Stimulated activated CD8-positive, alpha-beta memory T cell treated with anti-CD3 and anti-CD28 coated beads, Interleukin-4, amount 100 ng/mL, for 48 hours (primary cell): ENCODE measurements at places on chromosomes 7 and 10.

- no peak for DNase-seq
These were observed 4.3 kb upstream of the UTF1 start for GRCh38 chr10:133225707-133226191.

GRCh38 chr7:39951226-39952194 lies 1.5 kb downstream of the CDK13 start:
- peak; percentile 76 for DNase-seq

- no peak for DNase-seq
These were observed 49.0 kb upstream of the LYZL1 start for GRCh38 chr10:29239569-29240472.

DNA sequence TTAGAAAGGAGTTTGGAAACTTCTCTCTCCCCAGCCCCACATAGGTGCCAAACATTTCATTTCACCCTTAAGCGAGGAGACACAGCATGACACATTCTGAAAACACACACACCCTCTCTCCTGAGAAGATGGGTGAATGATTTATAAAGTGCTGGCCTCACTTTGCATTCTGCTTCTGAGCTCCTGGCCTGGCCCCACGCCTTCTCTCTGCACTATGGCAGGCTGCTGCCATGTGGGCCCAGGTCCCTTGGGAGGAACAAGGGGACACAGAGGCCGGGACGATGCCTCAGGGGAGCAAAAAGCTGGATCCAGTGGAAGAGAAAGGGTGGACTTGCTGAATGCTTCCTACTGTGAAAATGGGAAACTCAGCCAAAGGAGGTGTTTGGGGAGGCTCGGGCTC lies 56.0 kb downstream of the CPXM2 start:
- DNase-seq, result no peak

GRCh38 chr7:77238703-77239136 lies 39.1 kb upstream of the FGL2 start:
- DNase-seq, result no peak

DNA sequence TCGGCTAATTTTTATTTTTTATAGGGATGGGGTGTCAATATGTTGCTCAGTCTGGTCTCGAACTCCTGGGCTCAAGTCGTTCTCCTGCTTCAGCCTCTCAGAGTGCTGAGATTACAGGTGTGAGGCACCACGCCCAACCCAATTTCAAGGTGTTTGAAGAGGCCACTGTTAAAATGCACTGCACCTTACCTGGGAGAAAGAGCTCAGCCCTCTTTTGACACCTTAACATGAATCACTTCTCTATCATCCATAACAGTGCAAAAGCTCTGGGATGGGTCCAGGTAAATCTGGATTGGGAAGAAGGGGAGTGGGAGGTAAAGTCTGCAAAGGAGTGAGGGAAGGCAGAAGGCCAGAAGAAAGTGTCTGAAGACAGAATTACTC lies 557 bp upstream of the ZNF282 start:
- DNase-seq, result no peak

DNA sequence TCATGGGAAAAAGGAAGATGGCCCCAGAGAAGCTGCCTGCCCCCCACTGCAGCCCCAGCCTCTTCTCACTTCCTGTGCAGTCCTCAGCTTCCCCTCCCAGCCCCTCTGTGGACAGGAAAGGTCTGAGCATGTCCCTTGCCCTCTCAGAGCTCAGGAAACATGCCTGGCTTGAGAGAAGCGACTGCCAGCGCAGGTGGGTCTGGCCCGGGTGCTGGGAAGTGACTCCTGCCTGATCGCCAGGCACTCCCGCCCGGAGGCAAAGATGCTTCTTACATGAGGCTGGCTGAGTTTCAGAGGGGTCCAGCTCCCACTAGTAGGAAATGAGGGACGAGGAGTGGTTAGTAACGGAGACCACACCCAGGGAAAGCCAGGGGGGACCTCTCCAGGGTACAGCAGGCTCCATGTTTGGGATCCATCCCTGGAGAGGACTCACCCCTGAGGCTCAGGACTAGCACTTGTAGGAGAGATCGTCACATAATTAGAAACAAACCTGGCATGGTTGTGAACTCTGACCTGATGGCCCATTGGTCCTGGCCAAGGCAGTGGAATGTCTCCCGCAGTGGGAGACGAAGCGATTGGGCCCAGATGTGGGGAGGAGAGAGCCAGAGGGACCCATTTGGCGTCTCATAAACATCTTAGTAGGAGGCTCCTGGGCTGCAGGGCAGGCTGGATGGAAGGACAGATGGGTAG lies 12.3 kb downstream of the ELN start:
- DNase-seq, result no peak

GRCh38 chr10:26681076-26681475 lies 16.4 kb upstream of the PDSS1 start:
- no peak for DNase-seq

DNA sequence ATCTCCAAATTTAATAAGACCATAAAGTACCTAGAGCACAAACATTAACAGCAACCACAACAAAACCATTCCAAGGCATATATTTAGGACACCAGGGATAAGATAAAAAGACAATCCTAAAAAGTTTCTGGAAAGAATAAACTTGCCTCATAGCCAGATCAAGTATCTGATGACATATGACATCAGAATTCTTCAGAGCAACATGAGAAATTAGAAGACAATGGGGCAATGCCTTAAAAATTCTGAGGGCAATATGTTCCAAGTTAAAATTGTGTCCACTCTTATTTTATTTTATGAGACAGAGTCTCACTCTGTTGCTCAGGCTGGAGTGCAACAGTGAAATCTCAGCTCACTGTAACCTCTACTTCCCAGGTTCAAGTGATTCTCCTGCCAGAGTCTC lies 2.8 kb downstream of the EFCAB10 start:
- DNase-seq, result no peak

DNA sequence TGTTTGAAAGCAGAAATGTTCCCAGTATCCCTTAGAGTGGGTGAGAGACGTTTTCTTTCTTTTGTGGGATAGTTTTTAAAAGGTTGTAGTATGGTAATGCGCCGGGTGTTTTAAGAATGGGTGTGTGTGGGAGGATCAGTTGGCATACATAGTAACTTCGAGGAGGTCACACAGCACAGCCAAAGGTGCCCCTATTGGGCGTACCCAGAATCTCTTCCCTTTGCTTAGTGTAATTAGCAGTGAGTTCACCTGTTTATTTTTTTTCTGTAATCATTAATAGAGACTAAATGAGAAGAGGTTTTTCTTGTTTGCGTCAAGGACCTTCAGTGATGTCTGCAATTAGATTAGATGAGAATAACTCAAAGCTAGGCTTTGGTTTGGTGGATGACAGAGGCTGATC lies 1.5 kb downstream of the PLEKHA8 start:
- DNase-seq, result no peak

GRCh38 chr7:110573862-110574528 lies 516.9 kb upstream of the LRRN3 start:
- no peak for DNase-seq

DNA sequence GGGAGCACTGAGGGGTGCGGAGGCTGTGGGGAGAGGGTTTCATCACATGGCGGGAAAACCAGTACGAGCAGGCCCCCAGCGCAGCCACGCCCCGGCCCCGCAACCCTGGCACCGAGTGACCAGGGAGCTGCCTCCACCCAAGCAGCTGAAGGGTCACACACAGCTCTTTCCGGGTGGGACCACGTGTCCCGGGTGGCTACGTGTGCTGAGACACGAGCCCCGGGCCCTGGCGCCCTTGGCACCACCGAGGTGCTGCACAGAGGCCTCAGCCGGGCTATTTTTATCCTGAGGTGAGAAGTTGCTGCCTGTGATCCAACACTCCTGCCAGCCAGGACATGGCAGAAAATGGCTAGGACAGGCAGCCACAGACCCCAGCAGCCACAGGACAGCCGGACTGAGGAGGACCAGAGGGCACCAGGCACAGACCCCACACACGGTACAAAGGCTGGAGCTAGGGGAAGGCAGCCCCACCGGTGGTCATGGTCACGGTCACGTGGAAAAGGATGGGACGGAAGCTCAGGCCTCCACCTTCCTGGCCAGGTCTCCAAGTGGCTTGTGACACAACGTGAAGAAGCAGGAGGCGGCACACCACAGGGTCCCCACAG lies 223.7 kb downstream of the MAD1L1 start:
- DNase-seq, result no peak

GRCh38 chr10:62373995-62374861 lies at the start of gene ZNF365:
ZNF365 (plus strand) TSS chr10:62374369; CDS start chr10:62376194, 1,825 bp downstream.
- peak; percentile 52 for DNase-seq

DNA sequence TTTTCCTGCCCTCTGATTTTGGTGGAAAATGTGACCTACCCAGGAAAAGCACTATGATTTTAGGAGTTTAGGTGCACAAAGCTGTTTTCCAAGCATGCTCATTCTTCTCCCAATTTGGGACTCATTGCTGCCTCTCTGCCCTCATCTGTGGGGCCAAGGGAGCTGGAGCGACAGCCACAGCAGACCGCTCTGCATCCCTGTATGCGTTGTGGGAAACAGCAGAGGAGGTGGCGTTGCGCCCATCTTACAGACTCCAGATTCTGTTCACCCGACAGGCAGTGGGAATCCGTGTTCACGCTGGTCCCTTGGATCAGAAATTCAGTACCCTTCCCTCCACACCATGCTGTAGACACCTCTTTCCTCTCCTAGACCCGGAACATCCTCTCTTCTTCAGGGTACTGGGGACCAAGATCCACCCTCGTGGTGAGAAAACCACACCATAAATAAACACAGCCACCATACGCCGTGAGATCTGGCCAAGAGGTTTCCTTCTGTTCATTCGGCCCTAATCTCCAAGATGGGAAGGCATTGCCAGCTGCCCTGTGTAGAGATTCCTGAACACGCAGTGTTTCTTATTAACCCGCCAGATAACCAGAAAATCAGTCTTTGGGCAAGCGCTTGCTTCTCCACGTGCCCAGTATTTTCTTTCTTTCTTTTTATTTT lies 87.9 kb downstream of the CUX1 start:
- DNase-seq, result no peak

- no peak for DNase-seq
These were observed 3.6 kb downstream of the ZNF438 start for GRCh38 chr10:31028081-31028480.

DNA sequence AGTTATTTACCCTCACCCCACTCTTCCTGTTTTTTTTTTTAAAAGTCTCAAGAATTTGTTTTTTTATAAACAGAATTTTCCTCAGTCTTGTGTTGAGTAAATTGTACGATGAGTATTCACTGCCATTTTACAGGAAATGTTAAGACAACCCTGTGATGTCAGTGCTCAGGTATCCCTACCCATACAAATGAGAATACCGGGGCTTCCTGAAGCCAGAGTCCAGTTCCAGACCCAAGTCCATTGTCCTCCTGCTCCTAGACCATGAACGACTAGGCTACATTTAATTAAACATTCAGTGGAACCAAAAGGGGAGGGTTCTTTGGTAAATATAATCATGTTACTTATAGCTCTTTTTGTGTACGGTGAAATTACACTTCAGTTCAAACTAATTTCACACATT lies 79.2 kb downstream of the GNAI1 start:
- no peak for DNase-seq

GRCh38 chr7:148609045-148609725 lies 18.6 kb downstream of the C7orf33 start:
- no peak for DNase-seq

- DNase-seq, result peak; percentile 76
These were observed 113.9 kb downstream of the ABLIM1 start for GRCh38 chr10:114544045-114544659.

DNA sequence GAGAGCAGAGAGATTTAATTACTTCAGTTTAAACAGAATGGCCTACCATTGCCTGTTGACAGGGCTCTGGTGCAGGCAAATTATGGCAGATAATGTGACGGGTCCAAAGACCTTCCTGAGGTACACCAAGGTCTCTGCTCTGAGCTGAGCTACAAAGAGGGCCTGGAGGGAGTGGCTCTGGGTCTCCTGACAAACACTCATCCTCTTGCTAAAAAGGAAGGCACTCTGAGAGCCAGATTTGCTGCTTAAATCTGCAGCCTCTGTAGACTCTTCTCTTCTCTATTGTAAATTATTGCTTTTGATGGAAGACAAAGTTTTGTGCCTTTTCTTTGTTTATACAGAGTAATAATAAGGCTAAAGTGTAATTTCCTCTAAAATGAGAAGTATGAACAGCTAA lies 529.5 kb upstream of the FZD8 start:
- no peak for DNase-seq

DNA sequence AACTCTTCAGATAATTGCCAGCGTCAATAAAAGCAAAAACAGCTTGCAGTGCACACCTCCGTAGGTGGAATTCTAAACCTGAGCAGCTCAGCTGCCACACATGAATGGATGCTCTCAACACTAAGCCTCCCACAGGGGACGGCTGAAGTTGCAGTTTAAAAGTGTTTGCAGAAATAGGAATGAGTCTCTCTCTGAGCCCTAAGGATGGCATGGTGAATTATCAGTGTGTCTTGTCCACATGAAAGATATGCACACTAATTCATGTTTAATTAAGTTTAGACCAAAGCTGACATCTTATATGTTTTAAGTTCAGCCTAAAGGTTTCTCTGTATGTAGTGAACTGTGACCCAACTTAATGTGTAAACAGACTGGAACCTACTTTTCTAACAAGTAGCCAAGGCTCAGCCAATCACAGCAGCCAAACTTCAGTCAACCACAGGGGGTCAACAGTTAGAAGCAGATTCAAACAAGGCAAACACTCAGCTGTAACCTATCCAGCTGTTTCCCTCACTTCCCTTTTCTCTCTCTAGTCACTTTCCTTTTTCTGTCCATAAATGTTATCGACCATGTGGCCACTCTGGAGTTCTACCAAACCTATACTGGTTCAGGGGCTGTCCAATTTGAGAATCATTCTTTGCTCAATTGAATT lies 38.1 kb downstream of the CTTNBP2 start:
- no peak for DNase-seq
